ENCODE measurements at places on chromosomes 16 and 17.

DNA sequence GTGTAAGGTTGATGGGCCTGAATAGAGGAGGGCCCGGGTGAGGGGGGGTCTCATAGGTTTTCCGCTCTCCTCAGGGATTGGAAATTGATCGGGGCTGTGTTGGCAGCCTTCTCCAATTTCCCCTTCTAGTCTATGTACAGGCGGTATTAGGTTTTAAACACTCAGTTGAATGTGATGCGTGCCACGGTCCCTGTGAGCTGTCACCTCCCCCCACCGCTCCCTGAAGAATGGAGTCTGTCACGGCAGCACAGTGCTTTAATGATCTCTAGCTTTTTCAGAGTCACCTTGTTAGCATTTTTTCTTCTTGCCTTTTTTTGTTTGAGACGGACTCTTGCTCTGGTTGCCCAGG is 800 bp downstream of the COX4I1 start:
- DNase-seq = peak; percentile 37

DNA sequence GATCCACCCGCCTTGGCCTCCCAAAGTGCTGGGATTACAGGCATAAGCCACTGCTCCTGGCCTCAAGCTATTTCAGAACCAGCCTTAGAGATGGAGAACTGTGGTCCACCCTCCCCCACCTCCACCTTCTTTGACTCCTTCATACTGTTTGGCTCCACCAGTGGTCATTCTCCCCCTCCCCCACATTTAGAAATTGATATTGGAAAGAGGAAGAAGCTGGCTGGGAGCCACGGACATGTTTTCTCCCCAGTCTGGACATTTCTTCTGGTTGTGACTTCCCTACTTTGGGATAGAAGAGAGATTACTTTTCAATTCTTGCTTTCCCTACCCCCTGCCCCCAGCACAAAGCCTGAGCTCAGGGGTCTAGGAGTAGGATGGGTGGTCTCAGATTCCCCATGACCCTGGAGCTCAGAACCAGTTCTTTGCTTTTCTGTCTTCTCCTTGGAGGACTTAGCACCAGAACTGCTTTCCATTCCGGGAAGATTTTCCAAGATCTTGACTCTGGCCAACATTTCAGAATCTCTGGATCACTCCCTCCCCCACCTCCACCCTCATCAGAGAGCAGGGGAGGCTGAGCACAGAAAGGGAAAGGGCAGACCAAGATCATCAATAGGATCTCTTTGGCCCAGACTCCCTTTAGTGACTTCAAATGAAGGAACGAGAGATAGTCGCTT is 16.3 kb downstream of the CAVIN1 start:
- no peak for DNase-seq

DNA sequence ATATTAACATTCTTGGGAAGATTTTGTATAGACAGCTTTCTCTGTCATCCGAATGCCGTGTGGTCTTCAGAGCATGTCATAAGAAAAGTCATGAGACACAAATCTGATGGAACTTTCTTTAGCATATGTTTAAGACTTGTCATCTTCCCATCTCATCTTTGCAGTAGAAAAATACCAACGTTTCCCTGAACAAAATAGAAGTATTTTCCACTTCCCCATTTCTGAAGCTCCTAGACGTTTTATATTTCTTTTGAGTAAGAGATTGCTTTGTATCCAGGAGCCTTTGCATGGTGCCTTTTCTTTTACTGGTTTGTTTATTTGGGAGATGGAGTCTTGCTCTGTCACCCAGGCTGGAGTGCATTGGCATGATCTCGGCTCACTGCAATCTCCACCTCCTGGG is 235.1 kb downstream of the PRKCA start:
- no peak for DNase-seq

GRCh38 chr16:26680671-26681070 is 386.1 kb upstream of the C16orf82 start:
- DNase-seq = no peak

DNA sequence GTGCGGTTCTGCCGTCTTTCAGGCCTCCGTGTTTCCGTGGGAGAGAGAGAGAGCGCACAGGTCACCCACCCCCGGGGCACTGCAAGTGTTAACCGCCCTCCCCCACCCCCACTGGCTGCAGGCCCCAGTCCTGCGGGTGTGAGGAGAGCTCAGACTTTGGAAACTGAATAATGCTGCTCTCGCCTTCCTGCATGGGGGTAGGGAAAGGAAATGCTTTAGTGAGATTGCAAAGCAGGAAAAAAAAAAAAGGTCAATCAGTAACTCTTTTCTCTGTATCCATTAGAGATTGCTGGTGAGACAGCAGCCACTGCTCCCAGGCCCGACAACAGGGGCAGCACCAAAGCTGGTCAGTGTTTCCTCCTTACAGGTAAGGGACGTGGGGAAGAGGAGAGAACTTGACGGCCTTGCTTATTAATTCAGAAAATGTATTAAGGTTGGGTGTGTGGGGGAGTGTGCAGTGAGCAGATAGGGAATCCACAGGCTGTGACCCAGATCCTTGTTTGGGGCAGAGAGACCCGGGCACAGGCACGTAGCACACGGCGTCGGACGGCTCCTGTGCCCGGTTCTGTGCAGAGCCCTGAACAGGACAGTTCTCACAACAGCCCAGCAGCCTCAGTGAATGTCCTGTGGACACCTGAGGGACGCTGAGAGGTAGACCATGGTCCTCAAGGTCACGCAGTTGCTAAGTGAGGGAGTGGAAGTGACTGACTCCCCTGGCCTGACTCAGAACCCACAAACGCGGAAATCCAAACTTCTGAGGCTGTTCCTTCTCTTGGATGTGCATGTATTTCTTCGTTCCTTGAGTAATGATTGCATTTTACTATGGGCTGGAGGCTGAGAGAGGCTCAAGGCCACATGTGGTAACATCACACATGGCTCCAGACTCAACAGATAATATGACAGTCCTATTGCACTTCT is 156.5 kb downstream of the FOXL1 start:
- no peak for DNase-seq

DNA sequence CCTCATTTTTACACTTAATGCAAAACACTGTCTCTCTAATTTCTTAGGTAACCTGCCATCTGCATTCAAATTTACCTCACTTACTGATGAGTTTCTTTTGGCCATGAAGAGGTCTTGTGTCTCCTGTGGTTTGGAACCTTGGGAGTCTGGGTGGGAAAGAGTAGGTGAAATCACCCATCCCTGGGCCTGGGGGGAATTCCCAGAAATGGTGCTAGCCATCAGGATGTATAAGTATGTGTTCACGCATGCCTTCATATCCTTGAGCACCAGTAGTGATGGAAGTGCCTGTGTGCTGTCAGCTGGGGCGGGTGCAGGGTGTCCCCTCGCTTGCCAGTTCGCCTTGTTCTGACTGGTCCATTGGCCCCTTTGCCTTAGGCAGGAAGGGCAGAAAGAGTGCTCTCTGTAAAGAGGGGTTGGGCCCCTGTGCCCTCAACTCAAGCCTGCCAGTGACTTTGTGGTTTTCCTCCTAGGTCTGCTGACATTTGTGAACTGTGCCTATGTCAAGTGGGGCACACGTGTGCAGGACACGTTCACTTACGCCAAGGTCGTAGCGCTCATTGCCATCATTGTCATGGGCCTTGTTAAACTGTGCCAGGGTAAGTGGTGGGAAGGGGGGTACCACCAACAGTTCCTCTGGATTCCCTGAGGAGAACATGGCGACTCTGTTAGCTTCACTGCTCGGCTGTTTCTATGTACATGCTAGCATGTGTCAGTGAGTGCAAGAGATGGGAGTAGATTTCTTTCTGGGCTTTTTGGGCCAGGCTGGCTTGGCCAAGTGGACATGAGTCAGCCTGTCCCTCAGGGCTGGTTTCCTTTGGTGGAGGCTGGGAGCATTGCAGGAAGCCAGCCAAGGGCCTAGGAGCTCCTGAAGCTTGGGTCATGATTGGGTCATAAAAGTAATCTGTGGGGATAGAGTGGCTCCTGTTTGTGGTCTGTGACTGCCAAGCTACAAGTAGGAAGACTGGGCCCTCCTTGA is 23.2 kb downstream of the SLC7A6OS start:
- DNase-seq = peak; percentile 35

Measured in T-helper 22 cell (primary cell).